ENCODE measurements at places on chromosomes 2 and 18. TPM values are rescaled to one million over a fixed set of nuclear protein-coding genes. Genes with fewer than 3 reads are reported as not detected.

Gene CD226
- total RNA-seq, result 150 TPM

- DNase-seq, result no peak
These were observed 230.7 kb upstream of the CCDC68 start for GRCh38 chr18:55189972-55190371.

DNA sequence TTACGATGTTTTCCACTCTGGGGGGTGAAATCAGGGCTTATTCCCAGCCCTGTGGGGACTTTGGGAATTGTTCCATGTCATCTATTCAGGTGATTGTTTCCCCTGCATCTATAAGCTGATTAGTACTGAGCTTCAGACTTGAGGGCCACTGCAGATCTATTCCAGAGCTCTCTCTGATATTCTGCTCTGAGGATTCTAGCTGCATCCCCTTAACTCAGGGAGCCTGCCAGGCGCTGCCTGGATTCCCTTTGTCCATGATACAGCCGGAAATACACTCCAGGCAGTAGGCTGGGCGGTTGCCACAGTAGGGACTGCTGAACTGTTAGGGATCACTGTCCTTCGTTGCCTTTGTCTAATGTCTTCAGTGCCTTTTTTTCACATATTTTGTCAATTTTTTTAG is 31.3 kb downstream of the PTRHD1 start:
- DNase-seq, result no peak

DNA sequence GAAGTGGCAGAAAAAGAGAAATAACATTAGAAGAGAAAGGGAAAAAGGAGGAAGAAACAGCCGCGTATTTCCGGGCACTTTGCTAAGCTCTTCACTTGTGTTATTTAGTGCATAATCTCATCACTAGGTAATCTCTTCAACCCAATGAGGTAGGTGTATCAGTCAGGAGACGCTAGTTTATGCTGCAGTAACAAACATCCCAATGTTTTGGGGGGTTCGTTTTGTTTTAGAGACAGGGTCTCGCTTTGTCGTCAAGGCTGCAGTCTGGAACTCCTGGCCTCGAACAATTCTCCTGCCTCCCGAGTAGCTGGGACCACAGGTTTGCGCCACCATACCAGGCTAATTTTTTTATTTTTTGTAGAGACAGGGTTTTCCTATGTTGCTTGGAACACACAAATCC is 61.7 kb downstream of the ZFP36L2 start:
- no peak for DNase-seq

- no peak for DNase-seq
These were observed 29.3 kb downstream of the CD8B2 start for GRCh38 chr2:106516436-106516835.

Gene SERPINB10
- not detected for total RNA-seq
